Common myeloid progenitor, CD34-positive (primary cell): ENCODE measurements at places on chromosomes 1 and 21.

GRCh38 chr1:238060061-238060460 is 169.3 kb upstream of the ZP4 start:
- peak; percentile 61 for DNase-seq

GRCh38 chr21:44593598-44594405 is 1.5 kb upstream of the KRTAP10-6 start:
- DNase-seq, result peak; percentile 77

GRCh38 chr1:6007318-6008083 is 15.3 kb upstream of the NPHP4 start:
- no peak for DNase-seq

DNA sequence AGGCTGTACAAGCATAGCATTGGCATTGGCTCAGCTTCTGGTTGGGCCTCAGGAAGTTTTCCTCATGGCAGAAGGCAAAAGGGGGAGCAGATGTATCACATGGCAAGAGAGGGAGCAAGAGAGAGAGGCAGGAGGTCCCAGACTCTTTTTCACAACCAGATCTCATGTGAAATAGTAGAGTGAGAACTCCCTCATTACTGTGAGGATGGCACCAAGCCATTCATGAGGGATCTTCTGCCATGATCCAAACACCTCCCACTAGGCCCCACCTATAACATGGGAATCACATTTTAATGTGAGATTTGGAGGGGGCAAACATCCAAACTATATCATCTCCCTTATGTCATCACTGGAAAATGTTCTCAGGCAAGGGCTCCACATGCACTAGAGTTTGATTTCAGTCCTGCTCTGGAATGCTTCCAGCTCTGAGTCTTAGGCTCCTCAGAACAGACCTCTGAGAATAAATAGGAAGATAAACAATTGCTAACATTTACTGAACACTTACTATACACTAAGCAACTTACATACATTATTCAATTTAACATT is 39.4 kb upstream of the VTCN1 start:
- no peak for DNase-seq

DNA sequence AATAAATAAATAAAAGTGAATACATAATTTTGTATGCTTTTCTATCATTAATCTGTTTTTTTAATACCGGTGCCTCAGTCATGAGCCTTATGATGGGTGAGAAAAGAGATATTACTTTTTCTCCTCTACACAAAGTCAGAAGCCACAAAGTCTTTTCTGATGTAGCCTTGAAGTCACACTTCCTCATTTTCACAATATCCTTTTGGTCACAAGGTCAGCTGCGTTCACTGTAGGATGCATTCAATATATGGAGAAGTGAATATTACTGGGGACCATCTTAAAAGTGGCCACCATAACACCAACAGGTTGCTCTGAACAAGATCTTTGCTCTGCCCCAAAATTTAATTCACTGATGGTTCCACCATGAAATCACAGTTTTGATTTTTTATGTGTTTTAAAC is 83.3 kb upstream of the TNR start:
- DNase-seq, result peak; percentile 69

GRCh38 chr1:97936976-97937375 is 16.1 kb upstream of the DPYD start:
- no peak for DNase-seq

DNA sequence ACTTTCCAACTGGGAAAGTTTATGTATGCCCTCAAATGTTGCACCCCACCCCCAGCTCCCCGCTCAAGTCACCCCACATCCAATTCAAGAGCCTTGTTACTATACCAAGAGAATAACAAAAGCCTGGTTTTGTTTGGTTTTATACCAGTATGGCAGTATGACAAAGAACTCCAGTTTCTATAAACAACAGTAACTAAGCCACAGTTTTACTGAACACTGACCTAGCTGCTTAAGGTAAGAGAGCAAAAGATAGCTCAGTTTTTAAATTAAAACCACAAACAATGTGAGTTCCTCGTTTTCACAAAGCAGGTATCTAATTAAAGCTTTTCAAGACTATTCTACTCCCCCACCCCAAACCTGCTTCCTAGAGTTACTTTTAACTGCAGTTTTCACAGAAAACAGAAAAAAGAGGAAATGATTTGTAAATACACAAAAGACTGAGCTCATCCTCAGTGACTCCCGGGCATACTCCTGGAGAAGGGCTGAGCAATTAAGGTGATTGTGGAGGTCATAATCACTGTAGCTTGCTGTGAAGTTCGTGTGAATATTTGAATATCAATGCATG is 59.3 kb upstream of the LHX8 start:
- DNase-seq, result no peak

- peak; percentile 0 for DNase-seq
Measured at GRCh38 chr1:56229186-56229585, 350.2 kb downstream of the PLPP3 start.

DNA sequence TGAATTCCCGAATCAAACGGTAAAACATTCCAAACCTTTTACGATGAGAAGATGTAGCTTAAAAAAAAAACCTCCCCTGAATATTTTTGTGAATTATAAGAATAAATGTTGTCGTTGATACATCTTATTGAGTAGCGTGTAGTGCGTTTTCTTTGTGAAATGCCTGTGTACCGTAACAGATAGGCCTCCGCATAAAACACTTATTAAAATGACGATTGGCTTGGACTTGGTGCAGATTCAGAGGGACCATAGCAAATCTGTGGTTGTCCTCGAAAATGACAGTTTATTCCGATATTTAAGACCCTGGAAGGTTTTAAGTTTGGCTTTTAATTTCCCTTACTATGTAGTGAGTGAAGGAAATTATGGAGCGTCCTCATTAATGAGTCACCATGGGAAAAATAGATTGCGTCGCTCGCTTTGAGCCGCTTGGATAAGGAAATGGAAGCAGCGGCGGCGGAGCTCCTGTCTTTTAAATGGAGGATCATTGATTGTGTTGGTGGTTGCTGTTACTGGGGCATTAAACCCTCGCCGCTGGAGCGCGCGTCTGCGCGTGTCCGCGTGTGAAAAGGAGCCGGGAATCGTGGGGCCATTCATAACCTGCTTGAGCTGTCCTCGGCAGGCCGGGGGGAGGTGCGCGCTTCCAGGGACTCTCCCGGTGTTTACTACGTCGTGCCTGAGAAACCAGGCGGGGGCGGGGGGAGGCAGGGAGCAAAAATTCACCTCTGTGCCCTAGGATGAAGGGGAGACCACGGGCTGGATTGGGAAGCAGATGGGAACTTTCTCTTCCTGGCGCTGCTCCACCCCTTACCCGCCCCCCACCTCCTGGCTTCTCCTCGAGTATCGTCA is 1.6 kb downstream of the SPEN start:
- DNase-seq, result peak; percentile 94

DNA sequence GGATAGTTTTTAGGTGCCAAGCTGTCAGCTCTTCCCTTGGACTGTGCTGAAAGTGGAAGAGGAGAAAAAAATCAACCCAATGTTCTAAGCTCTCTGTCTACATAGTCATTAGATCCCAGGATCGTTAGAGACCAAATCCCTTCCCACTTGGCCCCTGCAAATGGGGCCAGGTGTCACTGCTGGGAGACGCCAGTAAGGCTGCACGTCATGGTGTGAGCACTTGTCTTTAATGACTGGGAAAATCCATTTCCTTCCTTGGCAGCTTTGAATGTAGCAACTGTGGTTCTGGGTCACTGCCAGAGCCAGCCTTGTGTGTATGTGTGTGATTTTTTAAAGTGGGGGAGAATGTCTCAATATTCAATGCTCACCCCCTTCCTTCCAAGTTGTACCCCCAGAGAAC is 59.9 kb downstream of the MAN1C1 start:
- no peak for DNase-seq
